Fibroblast of mammary gland (primary cell): ENCODE measurements at places on chromosomes 13 and 19.
A peak's percentile ranks its signal among the peaks of the same experiment; 100 is the strongest.

GRCh38 chr13:50415428-50415827 is 400.2 kb downstream of the KCNRG start:
- no peak for DNase-seq

DNA sequence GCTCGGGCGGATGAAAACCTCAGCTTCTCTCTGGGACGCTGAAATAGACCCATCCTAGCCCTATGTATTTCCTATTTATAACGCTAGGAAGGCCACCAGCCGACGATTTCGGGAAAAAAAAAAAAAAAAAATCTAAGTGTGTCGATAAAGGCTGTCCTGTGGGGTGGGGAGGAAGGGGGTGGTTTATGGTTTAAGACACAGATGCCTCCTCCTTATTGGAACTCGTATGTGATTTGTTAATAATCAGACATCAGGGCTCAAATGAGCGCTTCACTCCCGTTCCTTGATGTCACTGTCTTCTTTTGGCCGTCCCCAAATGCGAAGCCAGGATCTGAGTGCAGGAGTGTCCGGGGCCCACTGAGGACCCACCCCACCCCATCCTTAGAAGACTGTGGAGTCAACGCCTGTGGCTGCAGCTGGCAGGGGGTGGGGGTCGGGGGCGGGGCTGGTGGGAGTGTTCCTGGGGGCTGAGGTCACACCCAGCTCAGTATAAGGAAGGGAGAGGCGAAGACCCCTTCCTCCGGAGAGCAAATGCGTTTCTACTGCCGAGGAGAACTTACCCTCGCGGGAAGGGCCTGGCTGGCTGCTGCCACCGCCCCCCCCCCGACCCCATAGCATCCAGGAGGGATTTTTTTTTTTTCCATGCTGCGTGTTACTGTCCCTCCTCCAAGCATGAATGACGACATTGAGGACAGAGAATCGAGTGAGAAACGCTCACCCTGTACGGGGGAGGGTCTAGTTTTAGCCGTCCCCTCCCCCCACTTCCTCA is 971 bp downstream of the ATCAY start:
- DNase-seq, result no peak

GRCh38 chr19:13072188-13072908 is 30.3 kb downstream of the LYL1 start:
- DNase-seq, result no peak

DNA sequence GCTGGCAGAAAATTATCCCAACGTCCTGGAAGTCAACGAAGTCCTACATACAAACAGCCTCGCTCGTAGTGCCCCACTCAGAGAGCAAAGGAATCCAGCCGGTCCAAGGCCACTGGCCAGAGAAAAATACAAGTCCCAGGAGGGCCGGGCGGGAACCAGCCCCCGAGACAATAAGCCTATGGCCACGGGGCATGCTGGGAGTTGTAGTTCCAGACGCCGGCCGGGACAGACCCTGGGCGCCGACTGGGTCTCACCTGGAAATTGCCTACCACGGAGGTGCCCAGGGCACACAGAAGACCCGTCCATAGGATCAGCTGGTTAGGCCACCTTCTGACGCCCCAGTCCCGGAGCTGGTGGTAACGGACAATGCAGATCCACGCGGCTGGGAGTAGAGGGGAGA is 5.4 kb downstream of the TMEM150B start:
- DNase-seq, result peak; percentile 27

DNA sequence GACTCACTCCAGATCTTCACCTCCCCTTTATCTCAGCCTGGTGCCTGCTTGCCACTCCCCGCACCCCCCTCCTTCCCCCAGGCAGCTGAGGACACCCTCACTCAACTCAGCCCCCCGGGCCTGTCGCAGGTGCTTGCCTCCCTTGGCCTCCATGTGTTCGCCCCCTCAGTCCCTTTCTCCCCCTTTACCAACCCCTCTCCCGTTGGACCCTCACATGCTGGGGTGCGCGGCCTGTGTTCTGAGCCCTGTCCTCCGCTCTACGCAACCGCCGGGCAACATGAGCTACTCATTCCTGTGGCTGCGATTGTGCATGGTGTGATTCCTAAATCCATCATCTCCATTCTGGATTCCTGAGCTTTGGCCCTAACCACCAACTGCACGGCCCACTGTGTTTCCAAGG is 5.1 kb downstream of the CHERP start:
- no peak for DNase-seq

DNA sequence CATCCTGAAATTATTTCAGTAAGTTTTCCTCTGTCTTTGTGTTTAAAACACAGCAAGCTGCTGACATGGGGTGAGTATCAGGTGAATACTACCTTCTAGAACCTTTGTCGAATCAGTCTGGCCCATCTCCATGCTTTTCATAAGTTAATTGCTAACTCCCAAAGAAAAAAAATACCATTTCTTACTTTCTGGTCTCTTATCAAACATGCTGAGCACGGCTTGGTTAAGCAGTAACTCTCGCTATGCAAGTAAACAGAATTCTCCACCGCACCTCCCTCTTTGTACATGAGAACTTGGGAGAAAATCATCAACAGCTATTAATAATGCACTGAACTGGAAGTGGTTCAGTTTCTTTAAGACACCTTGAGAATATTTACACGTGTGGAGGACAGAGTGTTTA is 88.6 kb downstream of the FGF9 start:
- DNase-seq, result no peak

DNA sequence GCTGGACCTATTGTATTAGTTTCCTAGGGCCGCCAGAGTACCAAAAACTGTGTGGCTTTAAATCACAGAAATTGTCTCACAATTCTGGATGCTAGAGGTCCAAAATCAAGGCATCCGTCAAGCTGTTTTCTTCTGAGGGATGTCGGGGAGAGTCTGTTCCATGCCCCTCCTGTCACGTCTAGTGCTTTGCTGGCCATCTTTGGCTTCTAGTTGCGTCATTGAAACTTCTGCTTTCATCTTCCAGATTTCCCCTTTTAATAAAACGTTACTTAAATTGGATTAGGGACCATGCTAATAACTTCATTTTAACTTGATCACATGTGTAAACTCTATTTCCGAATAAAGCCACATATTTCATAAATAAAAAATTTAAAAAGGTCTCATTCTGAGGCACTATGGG is 47.5 kb downstream of the TRPM4 start:
- DNase-seq, result no peak

GRCh38 chr13:105692769-105693168 is 842.7 kb downstream of the EFNB2 start:
- DNase-seq, result no peak

DNA sequence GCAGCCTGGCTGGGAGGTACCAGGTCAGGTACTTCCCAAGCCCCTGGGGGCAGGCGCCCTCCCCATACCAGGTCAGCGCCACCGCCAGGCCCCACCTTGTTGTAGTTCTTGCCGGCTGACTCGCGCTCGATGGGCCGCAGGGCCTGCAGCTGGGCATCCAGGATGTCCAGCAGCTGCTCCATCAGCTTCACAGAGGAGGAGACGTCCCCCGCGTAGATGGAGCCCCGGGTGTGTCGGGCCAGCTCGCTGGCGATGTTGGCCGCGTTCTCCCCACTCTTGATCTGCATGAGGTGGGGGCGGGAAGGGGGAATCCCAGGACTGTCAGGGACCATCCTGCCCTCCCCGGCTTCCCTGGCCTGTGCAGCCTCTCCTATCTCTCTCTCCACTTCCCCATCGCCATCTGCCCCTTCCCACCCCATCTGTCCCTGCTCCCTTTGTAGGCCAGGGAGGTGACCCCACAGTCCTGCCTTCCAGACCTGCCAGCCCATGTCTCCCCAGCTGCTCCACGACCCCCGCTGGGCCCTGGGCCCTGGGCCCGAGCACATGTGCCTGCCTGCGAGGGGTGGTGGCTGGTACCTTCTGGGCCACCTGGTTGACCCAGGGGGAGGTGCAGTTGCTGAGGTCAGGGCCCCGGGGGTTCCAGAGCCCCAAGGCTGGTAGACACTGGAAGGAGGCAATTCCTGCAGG is 23.8 kb upstream of the ASF1B start:
- no peak for DNase-seq

GRCh38 chr13:25836574-25837336 is 215.1 kb downstream of the SHISA2 start:
- DNase-seq, result no peak

DNA sequence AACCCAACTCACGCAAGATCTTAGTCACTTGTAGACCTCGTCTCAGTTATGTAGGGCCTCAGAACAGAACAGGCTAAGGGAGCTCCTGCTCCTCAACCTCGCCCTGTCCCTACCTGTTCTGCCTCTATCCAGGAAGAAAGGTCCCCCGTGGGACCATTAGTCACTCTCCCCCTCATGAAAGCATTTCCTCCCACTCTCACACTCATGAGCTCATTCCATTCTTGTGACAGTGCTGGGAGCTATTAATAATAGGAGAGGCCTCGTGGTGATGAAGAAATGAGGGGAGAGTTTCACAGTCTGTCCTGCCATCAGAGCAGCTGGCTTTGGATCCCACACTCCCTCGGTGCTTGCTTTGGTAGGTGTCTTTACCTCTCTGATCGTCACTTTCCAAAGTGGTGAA is 10.2 kb downstream of the PPP2R1A start:
- peak; percentile 90 for DNase-seq

DNA sequence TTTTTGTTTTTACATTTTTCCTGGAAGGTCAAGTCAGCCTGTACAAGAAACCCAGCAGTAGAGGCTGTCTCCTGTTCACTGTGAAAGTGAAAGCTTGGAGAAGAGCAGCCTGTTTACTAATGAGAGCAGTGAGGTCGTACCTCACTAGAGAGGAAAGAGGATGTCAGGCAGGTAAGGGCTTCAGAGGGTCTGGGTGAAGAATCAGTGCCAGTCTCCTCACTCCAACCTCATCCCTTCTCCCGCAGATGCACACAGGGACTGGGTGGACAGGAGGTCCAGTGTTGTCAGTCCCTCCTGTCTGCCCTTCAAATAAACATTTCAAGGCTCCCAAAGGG is 462.5 kb downstream of the KLF5 start:
- DNase-seq, result no peak

DNA sequence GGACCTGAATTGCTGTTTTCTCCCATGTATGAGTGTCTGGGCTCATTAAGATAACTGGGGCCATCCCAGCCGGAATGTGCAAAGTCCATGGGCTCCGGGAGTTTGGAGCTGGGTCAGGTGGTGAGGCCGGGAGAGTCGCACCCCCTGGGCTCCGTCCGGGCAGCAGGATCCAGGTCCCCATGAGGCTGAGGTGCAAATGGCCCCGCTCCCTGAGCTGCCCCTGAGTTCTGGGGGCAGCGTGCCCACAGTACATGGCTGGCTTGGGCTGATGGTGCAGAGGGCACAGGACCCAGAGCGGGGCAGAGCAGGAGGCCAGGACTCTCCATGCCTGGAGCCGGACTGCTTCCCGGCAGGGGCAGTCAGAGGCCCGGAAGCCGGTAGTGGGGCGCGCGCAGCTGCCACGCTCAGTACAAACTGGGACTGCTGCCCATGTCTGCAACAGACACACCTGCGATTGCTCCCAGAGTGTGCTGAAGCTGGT is 136.0 kb downstream of the KDM4B start:
- DNase-seq, result no peak

- no peak for DNase-seq
These were observed 625 bp downstream of the ZFP82 start for GRCh38 chr19:36417752-36418286.

DNA sequence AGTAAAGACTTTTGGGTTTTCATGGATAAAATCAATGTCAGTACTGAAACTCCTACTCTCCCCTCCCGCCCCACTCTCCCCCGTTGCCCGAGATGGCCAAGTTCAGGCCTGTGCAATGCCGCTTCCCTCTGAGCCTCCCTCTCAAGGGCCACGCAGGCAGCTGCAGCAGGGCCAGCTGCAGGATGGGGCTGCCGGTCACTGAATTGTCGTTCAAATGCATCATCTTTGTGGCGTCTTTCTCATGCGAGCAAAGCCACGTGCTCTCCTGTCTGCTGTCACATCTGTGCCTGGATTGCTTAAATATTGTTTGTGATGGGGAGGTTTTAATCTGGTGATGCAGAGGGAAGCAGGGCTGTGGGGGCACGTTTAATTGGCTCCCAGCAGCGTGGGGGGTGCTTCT is 26.6 kb downstream of the SHISA2 start:
- DNase-seq, result no peak

- peak; percentile 98 for DNase-seq
These were observed 47.7 kb upstream of the USPL1 start for GRCh38 chr13:30569901-30570576.

GRCh38 chr13:101111894-101112293 is 304.4 kb downstream of the NALCN start:
- no peak for DNase-seq
